ENCODE measurements at places on chromosomes 3 and 15.

DNA sequence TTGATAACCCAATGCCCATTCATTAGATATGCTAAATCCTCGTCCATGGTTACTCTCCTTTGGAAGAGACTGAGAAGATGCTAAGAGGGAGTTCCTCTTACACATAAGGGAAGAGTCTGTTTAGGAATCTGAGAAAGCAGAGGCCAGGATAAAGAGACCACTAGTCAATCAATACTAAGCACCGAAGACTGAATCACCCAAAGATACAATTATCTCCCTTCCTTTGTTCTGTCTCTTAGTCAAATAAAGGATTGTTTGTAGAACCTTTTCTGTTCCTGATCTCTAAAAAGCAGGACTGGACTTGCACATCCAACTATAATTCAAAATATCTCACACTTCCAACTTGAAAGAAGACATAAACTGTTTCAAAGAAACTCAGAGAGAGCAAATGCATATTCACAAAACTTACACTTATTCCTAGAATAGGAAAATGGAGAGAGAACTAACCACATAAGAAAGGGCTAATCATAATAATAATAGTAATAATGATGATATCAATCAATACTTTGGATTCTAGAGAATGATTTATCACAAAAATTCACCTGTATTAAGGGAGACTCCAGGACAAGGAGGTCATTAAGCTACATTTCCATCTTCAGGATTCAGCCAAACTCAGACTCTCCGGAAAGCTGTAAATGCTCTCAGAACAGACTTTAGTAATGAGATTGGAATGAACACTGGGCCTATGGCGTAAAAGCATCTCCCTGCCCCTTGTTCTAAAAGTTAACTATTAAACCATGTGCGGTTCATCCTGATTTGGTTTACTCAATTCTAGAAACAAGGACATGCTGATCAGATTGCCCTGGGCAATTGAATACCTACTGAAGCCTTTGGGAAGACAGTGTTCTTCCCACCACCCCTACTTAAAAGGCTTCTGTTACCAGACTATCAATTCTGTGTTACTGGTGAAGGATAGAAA lies 401.5 kb downstream of the ZBTB20 start:
- DNase-seq: no peak

- no peak for DNase-seq
Observed at GRCh38 chr3:25430935-25431770, 3.1 kb downstream of the RARB start.

- DNase-seq: no peak
Observed at GRCh38 chr15:43258781-43259180, 7.9 kb downstream of the TGM5 start.

DNA sequence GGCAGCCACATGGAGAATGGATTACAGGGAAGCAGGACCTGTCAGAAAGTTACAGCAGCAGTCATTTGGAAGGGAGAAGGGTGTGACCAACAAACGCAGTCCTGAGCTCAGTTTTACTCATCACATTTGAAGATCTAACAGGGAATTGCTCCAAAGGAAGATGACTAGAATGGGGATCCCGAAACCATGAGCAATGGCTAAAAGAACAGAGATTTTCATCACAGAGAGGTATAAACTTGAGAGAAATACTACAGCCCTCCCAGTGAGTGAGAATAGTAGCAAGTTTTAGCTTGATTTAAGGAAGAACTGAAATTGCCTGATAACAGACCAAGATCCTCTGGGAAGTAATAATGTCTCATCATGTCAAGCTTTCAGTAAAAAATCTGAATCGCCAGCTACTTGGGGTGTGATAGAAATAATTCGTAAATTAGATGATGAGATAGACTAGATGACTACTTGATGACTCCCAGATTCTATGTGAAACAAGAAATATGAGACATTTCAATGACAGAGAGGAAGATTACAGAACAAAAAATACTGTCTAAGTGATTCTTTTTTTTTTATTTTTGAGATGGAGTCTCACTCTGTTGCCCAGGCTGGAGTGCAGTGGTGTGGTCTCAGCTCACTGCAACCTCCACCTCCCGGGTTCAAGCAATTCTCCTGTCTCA lies 16.9 kb downstream of the CD47 start:
- no peak for DNase-seq

DNA sequence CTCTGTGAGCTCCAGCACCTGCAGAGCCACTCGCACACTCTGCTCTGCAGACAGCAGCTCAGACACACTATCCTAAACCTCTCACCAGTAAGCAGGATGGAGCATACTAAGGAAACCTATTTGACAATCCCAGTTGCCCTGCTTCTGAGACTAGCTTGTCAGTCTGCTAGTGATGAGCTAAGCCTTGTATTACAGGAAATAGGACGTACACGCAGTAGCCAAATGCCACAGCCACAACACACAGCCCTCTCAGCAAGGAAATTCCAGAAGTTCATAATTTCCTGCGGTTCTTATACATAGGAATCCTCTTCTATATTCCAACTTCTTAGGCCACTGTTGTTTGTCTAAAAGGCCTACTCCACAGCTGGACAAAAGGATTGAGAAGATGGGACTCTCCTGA lies 74.5 kb downstream of the MYLK start:
- no peak for DNase-seq

GRCh38 chr3:156010829-156011228 lies 109.5 kb upstream of the KCNAB1 start:
- DNase-seq: peak; percentile 28

GRCh38 chr3:61562721-61563312 lies 1.4 kb downstream of the PTPRG start:
- DNase-seq: peak; percentile 34

GRCh38 chr3:99505646-99506269 lies 132.6 kb upstream of the COL8A1 start:
- peak; percentile 2 for DNase-seq

- DNase-seq: no peak
Observed at GRCh38 chr3:149647285-149647684, 10.5 kb downstream of the WWTR1 start.

GRCh38 chr15:63038926-63039673 lies 3.4 kb upstream of the TPM1 start:
- DNase-seq: no peak

- no peak for DNase-seq
Observed at GRCh38 chr3:42090973-42091731, at the start of gene TRAK1. TSS of gene TRAK1 (plus strand) at chr3:42091357. CDS start at chr3:42091470, 113 bp downstream.

DNA sequence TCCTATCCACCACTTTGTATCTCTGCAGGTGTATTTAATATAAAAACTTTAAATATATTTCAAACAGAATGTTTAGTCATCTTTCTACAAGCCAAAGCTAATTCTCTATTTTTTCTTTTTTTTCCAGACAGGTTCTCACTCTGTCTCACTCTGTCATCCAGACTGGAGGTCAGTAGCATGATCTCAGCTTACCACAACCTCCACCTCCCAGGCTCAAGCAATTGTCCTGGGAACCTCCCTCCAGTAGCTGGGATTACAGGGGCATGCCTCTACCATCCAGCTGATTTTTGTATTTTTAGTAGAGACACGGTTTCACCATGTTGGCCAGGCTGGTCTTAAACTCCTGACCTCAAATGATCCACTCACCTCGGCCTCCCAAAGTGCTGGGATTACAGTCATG lies 202.6 kb downstream of the VGLL3 start:
- no peak for DNase-seq

- DNase-seq: no peak
Observed at GRCh38 chr3:78855190-78855589, 912.6 kb downstream of the ROBO1 start.

- no peak for DNase-seq
Observed at GRCh38 chr15:70358011-70358819, 260.5 kb upstream of the TLE3 start.

GRCh38 chr3:190076601-190077394 lies 43.9 kb downstream of the P3H2 start:
- no peak for DNase-seq

DNA sequence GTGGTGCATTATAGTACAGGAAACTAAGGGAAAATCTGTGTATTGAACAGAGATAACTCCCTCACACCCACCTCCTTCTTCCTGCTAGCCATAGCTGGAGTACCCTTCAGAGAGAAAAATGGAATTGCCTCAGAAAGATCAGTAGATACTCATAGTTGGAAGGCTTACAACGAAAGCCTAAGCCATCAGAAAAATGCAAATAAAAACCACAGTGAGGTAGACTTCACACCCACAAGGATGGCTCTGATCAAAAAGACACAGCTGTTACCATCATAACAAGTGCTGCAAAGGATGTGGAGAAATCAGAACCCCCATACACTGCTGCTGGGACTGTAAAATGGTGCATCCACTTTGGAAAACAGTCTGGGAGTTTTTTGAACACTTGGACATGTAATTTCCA lies 7.4 kb upstream of the DLG1 start:
- no peak for DNase-seq

GRCh38 chr3:100131241-100131640 lies 16.9 kb upstream of the FILIP1L start:
- DNase-seq: peak; percentile 59

- no peak for DNase-seq
Observed at GRCh38 chr3:131712662-131713061, 209.9 kb upstream of the MRPL3 start.

GRCh38 chr3:172334671-172335207 lies 113.5 kb downstream of the GHSR start:
- no peak for DNase-seq
